HCT116 (cell line): ENCODE measurements at places on chromosomes 2 and 18.
A peak's percentile ranks its signal among the peaks of the same experiment; 100 is the strongest.

DNA sequence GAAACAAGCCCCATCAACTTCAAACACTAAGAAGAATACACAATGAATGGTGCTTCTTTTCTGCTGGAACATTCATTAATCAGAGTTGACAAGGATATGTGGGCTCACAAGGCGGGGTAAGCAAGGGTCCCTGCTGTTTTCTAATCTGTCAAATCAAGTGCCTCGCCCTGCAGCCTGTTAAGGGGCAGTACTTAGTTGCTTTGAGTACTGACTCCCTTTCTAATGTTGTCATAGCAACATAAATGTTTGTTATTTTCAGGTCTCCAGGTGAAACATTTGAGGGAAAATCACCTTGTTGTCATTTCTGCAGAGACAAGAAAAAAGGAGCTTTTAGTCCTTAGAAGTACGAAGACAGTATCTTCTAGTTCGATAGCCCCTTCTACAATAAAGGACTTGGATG, 284.7 kb upstream of the PKDCC start:
- DNase-seq: no peak

- no peak for DNase-seq
Observed at GRCh38 chr18:75527848-75528685, 100.6 kb upstream of the SMIM21 start.

DNA sequence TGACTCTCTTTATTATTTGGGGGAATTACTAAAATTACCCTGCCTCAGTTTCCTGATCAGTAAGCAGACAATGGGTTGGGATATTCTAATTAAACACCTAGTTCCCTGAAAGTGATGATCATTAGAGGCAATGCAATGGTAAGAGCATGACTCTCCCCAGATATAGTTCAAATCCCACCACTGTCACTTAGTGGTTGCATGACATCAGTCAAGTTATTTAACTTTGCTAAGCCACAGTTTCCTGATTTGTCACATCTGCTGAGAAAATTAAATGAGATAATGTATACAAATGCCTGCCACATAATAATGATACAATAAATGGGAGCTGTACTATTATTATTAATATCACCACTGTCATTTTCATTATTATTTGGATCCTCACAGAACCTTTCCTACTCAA, 29.9 kb downstream of the ZEB2 start:
- DNase-seq: no peak

- no peak for DNase-seq
Observed at GRCh38 chr2:230869914-230870543, 5.3 kb downstream of the ITM2C start.

GRCh38 chr2:181077128-181077709, 96.8 kb downstream of the UBE2E3 start:
- DNase-seq: peak; percentile 22

GRCh38 chr2:100702438-100703109, 117.4 kb upstream of the NPAS2 start:
- DNase-seq: no peak

DNA sequence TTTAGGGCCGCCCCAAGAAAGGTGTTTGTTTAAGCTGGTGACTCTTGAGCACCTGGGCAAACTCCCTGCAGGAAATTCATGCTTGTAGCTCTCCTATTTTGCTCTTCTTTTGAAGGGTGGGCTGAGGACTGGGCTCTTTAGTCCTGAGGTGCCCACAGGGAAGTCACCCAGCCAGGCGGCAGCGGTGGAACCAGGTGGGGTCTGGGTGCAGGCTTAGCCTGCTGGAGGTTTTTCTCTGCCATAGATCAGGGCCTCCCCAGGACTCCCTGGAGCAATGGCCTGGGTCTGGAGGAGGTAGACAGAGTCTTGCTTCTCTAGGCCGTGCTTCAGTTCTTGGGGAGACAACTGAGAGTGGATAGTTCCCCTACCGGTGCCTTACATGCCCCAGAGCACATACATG, 99.9 kb downstream of the CLIP4 start:
- DNase-seq: no peak

GRCh38 chr2:43345391-43345813, 119.0 kb upstream of the ZFP36L2 start:
- no peak for DNase-seq

DNA sequence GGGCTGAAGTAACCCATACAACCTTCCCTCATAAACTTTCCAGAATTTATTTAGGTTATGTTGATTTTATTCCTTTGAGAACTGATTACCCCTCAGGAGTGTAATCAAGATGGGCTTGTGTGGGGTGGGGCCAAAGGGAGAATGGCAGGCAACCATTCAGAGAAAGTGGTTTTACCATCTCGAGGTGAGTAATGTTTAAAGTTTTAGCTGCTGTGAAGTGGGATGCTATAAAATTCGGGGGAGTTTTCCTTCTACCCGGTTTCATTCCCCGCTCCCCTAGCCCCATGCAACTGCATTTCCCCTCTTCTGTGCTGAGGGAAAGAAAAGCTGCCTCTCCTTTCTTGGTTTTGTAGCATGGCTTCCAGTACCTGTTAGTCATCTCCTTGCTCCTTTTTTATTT, 34.7 kb downstream of the MAP4K4 start:
- DNase-seq: no peak

DNA sequence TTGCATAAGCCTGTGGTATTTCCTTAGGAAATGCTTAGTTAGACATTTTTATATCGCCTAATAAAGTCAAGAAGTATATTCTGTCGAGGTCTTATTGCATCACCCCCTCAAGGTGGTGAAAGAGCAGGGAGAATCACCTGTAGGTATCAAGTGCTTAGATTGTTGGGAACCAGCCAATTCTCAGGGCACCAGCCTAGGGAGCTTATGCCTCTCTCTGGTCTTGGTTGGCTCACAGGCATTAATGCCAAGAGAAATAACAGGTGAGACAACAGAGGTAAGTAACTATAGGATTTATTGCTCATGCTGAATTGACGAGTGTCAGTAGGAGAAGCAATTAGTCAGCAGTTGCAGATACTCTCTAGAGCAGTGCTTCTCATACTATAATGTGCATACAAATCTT, 663.3 kb upstream of the ZNF804A start:
- DNase-seq: no peak

DNA sequence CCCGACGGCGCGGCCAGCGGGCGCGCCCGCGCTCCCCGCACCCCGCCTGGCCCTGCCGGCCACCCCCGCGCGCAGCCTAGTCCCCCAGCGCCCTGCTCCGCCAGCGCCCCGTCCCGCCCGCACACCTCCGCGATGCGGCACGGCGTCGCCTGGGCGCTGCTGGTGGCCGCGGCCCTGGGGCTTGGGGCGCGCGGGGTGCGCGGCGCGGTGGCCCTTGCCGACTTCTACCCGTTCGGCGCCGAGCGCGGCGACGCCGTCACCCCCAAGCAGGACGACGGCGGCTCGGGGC, 232 bp downstream of the SNED1 start:
- no peak for DNase-seq

GRCh38 chr2:219254590-219255201, 978 bp upstream of the TUBA4A start:
- no peak for DNase-seq

DNA sequence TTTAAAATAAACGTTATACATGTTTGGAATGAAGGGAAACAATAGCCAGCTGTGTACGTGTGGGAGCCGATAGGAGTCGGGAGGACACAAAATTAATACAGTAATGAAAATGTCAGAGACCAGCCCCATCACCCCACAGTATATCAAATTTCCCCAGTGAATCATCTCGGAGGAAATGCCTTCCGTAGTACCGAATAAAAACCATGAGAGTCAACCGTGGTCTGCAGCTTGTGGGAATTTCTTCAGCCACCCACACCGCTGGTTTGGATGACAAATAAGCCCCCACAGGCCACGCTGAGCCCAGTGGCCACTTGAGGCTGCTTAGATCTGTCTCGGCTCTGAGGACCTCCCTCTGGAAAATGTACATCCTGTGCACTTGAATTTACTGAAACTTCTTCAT, 133.7 kb downstream of the COL6A3 start:
- no peak for DNase-seq

DNA sequence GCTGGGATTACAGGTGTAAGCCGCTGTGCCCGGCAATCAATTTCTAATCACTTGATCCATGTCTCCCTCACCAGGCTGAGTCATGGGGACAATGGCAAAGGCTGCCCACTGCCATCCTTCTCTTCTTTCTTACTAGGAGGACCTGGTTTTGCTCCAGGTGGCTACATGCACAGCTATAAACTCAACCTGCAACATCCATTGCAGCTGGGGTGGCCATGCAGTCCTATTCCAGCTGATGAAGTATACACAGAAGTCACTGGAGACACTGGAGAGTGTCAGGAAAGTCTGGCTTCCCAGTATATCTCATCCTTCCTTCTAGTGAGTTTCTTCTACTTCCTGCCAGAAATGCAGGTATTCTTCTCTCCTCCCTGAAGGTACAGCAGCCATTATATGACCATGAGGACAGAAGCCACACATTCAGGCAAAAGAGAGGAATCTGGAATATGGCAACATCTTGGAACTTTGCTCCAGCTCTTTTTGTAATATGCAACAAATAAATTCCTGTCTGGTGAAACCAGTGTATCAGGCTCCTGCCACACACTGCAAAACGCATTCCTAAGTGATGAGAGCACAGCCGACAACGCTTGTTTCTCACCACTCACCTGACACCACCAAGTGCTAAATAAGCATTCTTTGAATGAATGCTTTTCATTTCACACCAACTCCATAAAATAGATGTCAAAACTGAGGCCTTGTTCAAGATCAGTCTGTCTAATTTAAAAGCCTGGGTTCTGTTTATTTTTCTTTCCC, 32.3 kb downstream of the SCTR start:
- peak; percentile 49 for DNase-seq

DNA sequence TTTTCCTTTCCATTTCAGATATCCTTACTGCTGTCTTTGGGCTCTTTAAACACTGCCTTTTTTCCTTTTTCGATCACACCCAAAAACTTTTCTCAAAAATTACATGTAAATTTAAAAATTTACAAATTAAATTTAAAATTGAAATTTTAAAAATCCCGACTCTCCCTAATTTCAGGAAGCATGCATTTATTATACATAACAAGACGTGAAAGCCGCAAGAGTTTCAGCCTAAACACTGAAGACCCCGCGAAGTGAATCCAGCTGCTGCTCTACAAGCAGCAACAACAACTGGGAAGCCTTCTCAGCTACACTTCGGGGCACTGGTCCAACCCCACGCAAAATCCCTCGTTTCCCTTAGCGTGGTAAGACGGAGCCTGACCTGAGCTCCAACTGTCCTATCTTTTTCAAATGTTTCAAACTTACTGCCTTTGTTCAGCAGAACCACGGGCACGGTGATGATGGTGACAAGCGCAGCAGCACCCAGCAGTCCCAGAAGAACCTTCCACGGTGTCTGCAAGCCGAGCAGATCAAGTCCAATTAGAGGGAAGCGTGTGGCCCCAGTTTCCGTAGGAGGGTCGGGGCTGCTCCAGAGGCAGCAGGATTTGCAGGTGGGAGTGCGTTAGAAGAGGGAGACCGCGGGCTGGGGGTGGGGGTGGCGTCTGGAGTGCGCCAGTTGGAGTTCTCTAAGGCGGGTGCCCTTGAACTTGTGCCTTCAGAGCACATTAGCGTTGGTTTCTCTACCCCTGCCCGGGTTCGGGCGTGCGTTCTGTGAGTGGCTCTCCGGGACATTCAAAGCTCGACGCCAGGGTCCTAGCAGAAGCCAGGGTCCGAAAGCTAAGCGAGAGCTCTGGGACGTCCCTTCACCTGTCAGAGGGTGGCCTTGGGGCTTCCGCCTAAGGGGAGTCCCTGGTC, 783 bp downstream of the DPP4 start:
- no peak for DNase-seq

- DNase-seq: no peak
Observed at GRCh38 chr2:109451671-109452070, 162.1 kb downstream of the SEPTIN10 start.

GRCh38 chr18:13272416-13272815, 53.9 kb downstream of the LDLRAD4 start:
- no peak for DNase-seq

DNA sequence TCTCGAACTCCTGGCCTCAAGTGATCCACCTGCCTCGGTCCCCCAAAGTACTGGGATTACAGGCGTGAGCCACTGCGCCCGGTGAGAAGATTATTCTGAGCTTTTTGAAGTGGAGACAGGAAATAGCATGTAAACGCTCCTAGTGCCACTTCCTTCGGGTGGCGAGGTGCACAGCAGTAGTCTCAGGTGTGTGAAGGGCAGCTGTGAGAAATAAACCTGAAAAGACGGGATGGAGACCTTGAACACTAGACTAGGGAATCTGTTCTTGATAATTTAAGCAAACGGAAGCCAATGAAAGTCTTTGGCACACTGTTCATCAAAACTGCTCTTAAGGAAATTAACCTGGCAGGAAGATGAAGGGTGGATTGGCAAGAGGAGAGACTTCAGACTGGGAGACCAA, 439 bp upstream of the PLEKHH2 start:
- DNase-seq: no peak

DNA sequence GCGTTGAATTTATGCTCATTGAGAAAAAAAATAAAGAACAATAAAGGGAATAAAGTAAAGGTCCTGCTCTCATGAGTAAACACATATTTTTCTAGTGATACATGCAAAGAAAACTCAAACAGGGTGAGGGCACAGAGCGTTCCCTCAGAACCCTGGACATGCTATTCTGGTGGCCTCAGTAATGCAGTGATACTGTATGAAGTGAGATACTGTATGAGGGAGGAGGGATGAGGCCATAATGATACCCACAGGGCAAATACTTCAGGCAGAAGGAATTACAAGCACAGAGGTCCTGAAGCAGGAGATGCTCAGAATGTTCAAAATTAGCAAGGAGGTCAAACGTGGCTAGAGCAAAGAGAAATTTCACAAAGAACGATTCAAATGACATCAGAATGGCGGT, 28.4 kb upstream of the RNU4ATAC start:
- DNase-seq: no peak

- DNase-seq: no peak
Observed at GRCh38 chr2:211881449-211881848, 657.2 kb downstream of the ERBB4 start.

DNA sequence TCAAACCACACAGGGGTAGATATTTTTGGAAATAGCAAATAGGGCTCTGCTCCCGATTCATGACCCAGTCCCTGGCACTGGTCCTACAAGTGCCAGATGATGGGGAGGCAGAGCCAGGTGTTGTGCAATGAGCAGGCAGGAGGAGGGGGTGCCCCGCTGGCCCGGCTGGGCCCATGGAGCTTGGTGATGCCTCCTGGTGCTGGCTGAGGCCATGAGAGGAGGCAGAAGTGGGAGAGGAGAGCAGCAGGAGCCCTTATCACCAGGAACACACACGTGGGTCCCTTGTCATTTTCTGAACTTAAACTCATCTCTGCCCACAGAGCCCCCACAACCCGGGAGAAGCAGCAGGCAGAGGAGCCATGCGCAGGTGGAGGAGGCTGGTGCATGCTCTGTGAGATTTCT, 90.5 kb upstream of the MAPK4 start:
- DNase-seq: no peak

- DNase-seq: no peak
Observed at GRCh38 chr2:159003555-159003954, 35.1 kb downstream of the TANC1 start.

- DNase-seq: no peak
Observed at GRCh38 chr2:27214941-27215340, 2.2 kb upstream of the CAD start.

DNA sequence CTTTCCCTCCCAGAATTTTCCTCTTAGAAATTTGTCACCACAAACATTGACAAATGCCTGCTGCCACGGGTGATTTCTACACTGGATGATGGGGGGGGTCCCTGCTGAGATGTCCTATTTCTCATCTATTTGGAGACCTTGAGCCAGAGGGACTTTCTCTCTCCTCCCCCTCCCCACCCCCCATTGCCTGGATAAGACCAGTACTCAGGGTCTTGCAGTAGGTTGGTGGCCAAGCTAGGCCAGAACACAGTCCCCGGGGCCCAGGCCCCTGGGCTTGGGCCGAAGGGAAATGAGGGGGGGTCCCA, 560 bp upstream of the DUSP2 start:
- no peak for DNase-seq
